ENCODE measurements at places on chromosomes 5 and 9. TPM values are rescaled to one million over a fixed set of nuclear protein-coding genes. Genes with fewer than 3 reads are reported as not detected.

HTR4 gene
- total RNA-seq = not detected

DNA sequence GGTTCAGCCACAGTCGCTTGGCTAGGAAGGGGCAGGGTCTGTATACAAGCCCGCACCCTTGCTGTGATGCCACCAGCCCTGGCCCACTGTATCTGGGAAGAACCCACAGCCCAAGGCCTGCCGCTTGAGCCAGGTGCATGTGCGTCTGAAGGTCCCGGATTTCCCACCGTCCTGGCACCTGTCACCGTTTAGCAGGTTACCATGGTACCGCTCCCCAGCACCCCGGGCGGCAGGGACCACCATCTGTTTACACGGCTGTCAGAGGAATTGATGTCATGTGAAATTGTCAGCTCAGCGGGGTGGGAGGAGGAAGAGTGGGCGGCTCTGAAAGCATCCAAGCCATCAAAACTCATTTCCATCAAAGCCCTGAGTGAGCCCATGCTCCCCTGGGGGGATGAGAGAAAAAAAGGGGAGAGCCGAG is 92.7 kb downstream of the HRH2 start:
- H3K4me1 ChIP-seq = peaks cover 6% of the 10 kb centered on the region
- H3K36me3 ChIP-seq = no peaks in the 10 kb centered on the region
- no peak overlapping the region for H3K4me3 ChIP-seq
- DNase-seq = no peak

PTGES2 gene
- 148 TPM for total RNA-seq

- peaks cover 29% of the 10 kb centered on the region for H3K4me1 ChIP-seq
- H3K4me3 ChIP-seq = no peak overlapping the region
- DNase-seq = peak; percentile 66
- no peaks in the 10 kb centered on the region for H3K36me3 ChIP-seq
- H3K27ac ChIP-seq = no peak overlapping the region
These were observed 5.1 kb upstream of the PTBP3 start for GRCh38 chr9:112338561-112338960.

- no peak for DNase-seq
- no peaks in the 10 kb centered on the region for H3K4me1 ChIP-seq
- no peaks in the 10 kb centered on the region for H3K27me3 ChIP-seq
- no peaks in the 10 kb centered on the region for H3K36me3 ChIP-seq
These were observed 761.3 kb upstream of the DMAC1 start for GRCh38 chr9:8560560-8561525.

SMC5 gene
- 27.5 TPM for total RNA-seq

ROPN1L gene
- 0.66 TPM for total RNA-seq

DNA sequence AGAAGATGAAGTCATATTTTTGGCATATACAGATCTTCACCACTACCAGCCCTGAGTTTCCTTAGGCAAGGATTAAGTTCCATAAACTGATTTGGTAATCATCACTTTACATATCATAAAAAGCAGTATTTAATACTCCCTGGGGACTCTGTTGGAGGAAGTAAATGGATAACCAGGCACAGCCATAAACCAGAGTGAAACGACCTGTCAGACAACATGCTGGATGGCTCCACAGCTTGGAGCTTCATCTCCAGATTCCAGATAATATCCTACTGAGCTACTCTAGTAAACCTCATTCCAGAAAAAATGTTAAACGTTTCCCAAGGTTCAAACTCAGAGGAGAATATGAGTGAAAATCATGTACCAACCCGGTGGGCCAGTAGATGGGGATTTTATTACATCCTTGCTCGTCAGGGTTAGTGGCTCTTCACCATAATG is 109.2 kb downstream of the BASP1 start:
- DNase-seq = no peak
- H3K27ac ChIP-seq = no peak overlapping the region
- H3K4me3 ChIP-seq = no peak overlapping the region
- no peaks in the 10 kb centered on the region for H3K27me3 ChIP-seq
- no peaks in the 10 kb centered on the region for H3K36me3 ChIP-seq

DNA sequence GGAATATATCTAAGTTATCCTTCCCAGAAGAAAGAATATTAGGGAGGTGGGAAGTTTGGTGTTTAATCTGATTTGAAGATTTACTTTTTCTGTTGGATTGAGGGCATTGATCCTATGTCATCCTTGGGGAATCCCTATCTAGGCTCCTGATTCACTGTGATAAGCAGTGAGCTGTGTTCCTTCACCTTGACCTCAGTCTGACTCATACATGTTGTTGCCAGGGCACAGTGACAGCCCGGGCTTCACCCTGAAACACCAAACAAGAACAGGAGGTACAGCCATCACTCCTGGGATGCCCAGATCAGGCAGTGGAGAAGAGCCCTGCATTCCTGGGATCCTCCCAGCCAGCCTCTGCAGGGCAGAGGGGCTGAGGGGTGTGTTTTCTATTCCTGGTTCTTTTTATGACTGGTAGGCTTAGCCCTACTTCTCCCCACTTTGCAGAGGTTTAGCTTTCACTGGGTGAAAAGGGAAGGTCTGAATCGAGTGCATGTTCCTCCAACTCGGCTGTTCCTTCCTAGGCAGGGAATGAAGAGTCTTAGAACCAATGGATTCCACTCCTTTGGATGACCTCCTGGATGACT is 3.1 kb upstream of the FAM53C start:
- no peaks in the 10 kb centered on the region for H3K27me3 ChIP-seq
- DNase-seq = no peak
- H3K36me3 ChIP-seq = no peaks in the 10 kb centered on the region
- H3K27ac ChIP-seq = no peak overlapping the region
- H3K4me3 ChIP-seq = no peak overlapping the region

GRCh38 chr9:21813575-21814473 is 11.4 kb downstream of the MTAP start:
- peak; percentile 69 for DNase-seq
- H3K4me3 ChIP-seq = no peak overlapping the region
- peaks cover 71% of the 10 kb centered on the region for H3K36me3 ChIP-seq
- H3K27me3 ChIP-seq = no peaks in the 10 kb centered on the region
- H3K27ac ChIP-seq = peak overlapping the region; percentile 11

TLX3 gene
- total RNA-seq = 4.6 TPM

- H3K4me1 ChIP-seq = peaks cover 2% of the 10 kb centered on the region
- no peak for DNase-seq
- no peaks in the 10 kb centered on the region for H3K36me3 ChIP-seq
- no peak overlapping the region for H3K27ac ChIP-seq
- no peak overlapping the region for H3K4me3 ChIP-seq
- H3K27me3 ChIP-seq = no peaks in the 10 kb centered on the region
These were observed 134.0 kb upstream of the MAP3K1 start for GRCh38 chr5:56681346-56681745.

GRCh38 chr9:135971111-135971766 is 10.1 kb upstream of the UBAC1 start:
- H3K4me3 ChIP-seq = no peak overlapping the region
- H3K27me3 ChIP-seq = peaks cover 4% of the 10 kb centered on the region
- no peaks in the 10 kb centered on the region for H3K36me3 ChIP-seq
- no peak for DNase-seq
- no peaks in the 10 kb centered on the region for H3K4me1 ChIP-seq

DNA sequence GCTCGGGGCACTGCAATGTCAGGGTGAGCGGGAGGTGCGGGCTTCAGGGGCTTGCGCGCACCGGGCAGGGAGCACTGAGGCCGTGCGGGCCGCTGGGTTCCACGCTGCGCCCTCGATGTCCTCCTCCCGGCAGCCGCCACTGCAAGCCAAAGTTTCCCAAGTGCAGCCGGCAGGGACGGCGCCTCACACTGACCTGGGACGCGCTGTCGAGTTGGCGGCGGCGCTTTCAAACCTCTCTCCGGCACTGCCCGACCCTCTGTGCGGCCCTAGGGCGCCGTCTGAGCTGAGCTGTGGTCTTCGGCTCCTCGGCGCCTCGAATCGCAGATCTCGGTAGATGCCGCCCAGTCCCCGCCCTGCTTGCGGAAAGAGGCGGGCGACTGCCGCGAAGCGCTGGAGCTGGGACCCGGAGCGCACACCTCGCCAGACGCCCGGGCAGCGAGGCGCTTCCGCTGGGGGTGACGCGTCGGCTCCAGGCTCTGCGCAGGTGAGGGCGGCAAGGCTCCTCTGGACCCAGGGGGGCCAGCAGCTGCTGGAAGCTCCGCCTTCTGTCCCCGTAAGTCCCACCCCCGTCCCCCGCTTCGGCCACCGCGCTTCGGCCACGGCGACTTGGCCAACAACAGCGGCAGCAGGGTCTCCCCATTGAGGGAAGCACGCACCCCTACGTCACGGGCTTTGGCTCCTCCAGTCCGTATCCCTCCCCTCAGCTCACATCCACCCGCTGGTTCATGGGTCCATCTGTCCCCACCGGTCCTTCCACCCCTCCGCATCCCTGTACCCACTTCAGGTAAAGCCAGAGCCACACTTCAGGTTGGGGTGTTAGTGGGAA is at the start of gene ANKRD34B:
Gene ANKRD34B (minus strand): TSS at position 320 of the 826 bp plus-strand sequence. CDS start 10,261 bp downstream, outside the sequence.
- no peaks in the 10 kb centered on the region for H3K4me1 ChIP-seq
- no peaks in the 10 kb centered on the region for H3K36me3 ChIP-seq
- H3K4me3 ChIP-seq = no peak within 1 kb of the TSS
- H3K27me3 ChIP-seq = no peaks in the 10 kb centered on the region
- no peak within 1 kb of the TSS for H3K27ac ChIP-seq

GRCh38 chr9:35771534-35771933 is 17.5 kb upstream of the MSMP start:
- no peak for DNase-seq
- H3K36me3 ChIP-seq = no peaks in the 10 kb centered on the region
- H3K27me3 ChIP-seq = no peaks in the 10 kb centered on the region
- no peak overlapping the region for H3K27ac ChIP-seq
- H3K4me1 ChIP-seq = peaks cover 2% of the 10 kb centered on the region

SLC34A1 gene
- not detected for total RNA-seq

CDKN2A gene
- 89.7 TPM for total RNA-seq

DNA sequence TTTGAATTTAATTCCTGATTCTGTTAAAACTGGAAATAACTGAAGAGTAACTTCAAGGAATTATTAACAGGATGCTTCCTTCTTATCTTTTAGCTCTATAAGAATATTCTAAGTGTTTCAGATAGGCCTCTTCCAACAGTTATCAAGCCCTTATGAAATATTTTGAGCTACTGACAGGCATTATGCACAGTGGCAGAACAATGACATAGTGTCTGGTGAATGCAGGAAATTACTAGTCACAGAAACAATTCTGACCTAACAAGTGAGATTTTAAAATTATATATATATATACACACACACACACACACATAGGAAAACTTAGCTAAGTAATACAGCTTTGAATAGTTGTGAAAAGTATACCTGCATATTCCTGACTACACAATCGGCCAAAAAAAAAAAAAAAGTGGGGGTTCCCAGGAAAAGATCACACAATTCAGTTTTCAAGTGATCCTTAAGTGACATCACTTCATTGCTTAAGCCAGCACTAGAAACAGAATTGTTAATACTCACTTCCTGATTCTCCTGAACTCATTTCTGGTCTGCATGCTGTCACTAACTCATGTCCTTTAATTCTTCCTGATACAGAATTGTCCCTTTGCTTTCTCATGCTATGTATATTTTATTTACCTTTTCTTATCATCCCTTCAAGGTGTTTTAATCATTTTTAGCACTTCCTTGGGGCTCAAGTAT is 77.3 kb downstream of the SLC25A46 start:
- no peaks in the 10 kb centered on the region for H3K36me3 ChIP-seq
- H3K4me3 ChIP-seq = no peak overlapping the region
- H3K4me1 ChIP-seq = no peaks in the 10 kb centered on the region

DNA sequence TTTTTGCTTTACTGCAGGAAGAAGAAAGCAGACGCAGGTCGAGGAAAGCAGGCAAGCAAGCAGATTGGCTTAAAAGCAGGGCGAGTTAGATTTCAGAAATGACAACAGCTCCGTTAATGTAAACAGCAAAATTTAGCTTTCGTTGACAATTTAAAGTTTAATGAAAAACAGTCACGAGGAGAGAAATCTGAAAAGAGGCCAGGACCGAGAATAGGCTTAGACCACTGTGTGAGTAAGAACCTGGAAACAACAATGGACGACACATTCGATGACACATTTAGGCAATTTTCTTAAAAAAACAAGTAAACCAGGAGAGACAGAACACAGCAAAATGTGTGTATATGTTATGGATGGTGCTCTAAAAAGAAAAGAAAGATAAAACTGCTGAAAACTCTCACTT is 155.3 kb downstream of the ISOC1 start:
- no peaks in the 10 kb centered on the region for H3K27me3 ChIP-seq
- H3K36me3 ChIP-seq = no peaks in the 10 kb centered on the region
- H3K27ac ChIP-seq = no peak overlapping the region

DNA sequence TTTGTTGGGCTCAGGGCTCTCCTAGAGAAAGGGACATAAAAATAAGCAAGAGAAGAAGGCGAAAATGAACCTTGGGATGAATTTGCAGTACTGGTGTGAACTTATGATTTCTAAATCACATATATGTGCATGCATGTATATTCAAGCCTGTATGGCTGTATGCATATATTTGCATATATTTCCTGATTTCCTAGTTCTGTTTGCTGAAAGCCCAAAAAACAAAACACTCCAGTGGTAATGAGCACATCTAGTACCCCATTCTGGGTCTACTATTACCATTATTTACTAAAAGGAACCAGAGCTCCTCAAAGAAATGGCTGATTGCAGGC is 7.3 kb downstream of the ZFP62 start:
- DNase-seq = no peak
- no peaks in the 10 kb centered on the region for H3K4me1 ChIP-seq
- no peak overlapping the region for H3K27ac ChIP-seq
- peaks cover 27% of the 10 kb centered on the region for H3K36me3 ChIP-seq

DOCK2 gene
- total RNA-seq = 0.89 TPM
